ENCODE measurements at places on chromosomes 13 and 19.

DNA sequence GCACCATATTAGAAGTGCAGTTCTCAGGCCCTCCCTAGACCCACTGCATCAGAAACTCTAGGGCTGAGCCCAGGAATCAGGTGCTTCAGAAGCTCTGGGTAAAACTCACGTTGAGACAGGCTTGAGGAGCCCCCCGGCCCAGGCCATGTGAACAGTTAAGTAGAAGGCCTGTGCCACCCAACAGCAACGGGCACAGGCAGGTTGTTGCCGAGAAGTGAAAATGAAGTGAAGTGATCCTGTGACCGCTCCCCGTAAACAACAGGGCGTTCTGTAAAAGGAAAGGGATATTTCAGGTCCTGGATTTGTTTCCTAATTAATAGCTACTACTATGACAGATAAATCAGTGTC, 128.8 kb downstream of the ATP11A start:
- no peak for DNase-seq

- no peak for DNase-seq
Observed at GRCh38 chr19:8242211-8242821, 33.1 kb downstream of the CERS4 start.

DNA sequence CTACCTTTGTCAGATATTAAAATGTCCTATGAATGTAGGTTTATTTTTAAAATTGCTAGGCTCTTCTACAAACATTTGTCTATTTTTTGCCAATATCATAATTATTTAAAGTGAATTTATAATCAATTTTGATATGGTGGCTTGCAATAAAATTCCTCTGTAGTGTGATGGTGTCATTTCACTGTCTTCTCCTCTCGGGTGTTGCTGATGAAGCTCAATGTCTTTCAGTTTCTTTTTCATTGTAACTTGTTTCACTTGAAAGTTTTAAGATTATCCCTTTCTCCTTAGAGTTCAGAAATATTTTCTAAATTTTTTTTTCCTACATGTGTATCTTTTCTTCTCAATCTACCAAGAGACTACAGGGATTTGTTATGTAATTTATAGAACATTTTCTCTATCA, 267.1 kb upstream of the EDNRB start:
- no peak for DNase-seq

- no peak for DNase-seq
Observed at GRCh38 chr13:68358294-68358705, 1128.2 kb upstream of the PCDH9 start.

DNA sequence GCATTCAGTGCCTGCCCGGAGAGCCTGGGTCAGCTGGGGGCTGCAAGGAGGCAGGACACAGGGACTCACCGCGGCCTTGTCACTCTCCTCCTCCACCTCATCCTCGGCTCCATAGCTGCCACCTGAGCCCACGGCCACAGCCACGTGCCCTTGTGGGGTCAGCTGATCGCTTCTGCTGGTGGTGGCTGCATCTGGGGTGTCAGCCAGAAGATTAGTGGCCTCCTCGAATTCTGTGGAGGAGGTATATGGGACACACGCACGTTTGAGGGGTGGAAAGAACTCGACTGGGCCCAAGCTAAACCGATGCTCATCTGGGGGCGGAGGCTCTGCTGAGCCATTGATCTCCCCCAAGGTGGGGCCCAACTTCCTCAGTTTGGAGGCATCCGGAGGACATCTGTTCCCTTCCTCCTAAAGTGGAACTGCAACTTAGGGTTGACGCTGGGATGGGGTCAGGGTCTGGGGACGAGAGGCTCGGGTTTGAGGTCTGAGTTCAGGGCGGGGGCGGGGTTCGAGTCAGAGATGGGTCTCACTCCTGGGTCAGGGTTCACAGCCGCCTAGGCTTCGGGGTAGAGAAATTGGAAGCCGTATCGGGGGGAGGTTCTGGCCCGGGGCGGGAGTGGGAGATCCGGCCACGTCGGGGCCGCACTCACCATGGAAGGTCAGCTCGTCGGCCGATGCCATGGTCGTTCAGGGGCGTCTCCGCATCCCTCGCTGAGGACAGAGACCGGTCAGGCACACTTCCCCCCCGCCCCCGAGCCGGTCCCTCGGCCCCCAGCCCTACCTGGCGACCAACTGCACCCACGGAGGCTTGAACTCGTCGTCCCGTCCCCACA, 493 bp downstream of the YIPF2 start:
- no peak for DNase-seq

- DNase-seq, result no peak
Observed at GRCh38 chr13:60439201-60439600, 42.2 kb downstream of the TDRD3 start.

DNA sequence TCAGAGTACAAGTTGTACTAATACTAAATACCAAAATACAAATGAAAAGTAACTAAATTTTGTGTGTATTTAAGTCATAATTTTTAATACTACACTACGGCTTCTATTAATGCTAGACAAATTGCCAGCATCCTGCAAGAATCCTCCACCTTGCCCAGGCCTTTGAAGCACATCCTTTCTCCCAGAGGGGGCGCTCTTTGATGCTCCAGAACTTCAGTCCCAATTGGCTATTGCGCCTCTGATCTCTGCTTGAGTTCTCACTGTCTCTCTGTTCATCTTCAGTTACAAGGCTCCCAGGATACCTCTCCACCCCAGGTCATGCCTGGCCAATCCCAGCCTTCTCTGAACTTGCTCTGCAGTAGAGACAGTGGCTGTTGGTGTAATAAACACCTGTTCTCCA, 141.0 kb downstream of the DCLK1 start:
- DNase-seq, result no peak

DNA sequence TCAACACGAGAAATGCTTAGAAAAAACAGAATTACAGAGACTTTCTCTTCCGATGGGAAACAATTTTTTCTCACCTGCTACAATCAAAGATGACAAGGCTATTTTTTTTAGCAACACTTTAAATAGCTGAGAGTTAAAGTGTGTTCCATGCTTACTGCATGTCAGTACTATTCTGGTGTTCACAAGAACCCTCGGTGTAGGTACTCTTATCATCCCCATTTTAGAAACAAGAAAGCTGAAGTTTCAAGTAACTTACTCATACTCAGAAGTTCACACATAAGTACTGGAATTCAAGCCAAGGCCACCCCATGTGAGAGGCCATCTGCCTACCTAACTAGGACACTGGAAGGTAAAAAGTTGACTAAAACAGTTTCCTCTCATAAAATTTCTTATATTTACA, 9.0 kb upstream of the TNFRSF19 start:
- DNase-seq, result no peak

DNA sequence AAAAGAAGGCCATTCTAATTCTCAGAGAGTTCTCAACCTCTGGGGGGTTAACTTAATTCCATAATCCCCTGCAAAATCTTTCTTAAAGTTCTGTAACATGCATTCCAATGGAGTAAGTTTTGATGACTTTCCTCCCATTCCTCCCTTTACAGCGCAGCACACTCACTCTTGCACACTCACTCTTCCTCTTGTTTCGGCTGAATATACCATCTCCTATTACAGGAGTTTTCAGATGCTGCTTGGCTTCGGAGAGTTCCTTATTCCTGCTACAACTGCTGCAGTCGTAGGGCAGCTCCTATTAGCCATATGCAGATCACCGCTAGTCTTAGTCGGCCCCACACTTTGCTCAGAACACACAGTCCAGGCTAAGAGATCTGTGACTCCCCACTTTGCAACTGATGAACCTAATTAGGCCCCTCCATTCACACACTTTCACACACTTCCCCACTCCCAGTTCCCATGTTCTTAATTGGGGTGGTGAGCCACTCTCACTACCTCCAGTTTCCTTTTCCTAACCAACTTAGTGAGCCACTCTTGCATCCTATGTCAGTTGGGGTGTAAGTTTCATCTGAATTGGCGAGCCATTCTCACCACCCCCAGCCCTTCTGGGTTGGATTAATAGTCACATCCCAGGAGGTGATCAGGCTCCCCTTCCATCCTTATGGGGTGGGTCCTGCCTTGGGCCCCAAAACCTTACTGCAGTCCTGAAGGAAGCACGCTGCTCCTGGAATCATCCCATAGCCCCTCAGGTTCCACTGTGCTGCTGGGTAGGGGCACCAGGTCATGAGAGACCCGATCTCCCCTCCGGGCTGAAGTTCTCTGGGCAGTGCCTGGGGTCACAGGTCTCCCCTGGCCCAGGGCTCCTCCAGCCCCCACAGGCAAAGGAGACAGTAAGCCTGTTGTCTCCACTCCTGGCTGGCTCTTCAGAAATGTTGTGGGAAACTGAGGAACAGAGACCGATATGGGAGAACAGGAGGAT, 53.9 kb downstream of the OR10H4 start:
- no peak for DNase-seq

- no peak for DNase-seq
Observed at GRCh38 chr13:46035066-46035465, 17.5 kb downstream of the ZC3H13 start.

- no peak for DNase-seq
Observed at GRCh38 chr19:1282588-1283206, 3.0 kb upstream of the EFNA2 start.

- DNase-seq, result no peak
Observed at GRCh38 chr13:30196025-30196424, 111.3 kb downstream of the KATNAL1 start.

- DNase-seq, result no peak
Observed at GRCh38 chr19:51246164-51246552, 4.7 kb upstream of the SIGLECL1 start.

DNA sequence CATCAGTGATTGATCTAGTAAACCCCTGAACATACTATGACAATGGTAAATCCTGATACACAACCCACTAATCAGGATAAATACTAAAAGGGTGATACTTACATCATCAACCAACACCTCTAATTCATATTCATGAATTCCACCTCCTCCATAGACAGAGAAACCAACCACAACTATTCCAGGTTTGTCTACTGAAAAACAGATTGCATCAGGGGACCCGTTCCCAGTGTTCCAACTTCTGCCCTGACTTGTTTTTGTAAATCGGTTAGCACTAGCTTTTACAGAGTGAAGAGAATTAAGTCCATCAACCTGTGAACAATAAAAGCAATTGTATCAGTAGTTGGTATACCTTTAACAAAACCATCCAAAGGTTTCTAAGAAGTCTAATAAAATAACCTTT, 149.2 kb downstream of the MYCBP2 start:
- no peak for DNase-seq

Data from stimulated activated CD4-positive, alpha-beta T cell treated with anti-CD3 and anti-CD28 coated beads, Interleukin-1b, Interleukin-23, amount 100 ng/mL, for 24 hours (primary cell).